Activated T-cell treated with anti-CD3 and anti-CD28 coated beads, Interleukin-2, amount 50 U/mL, for 72 hours (primary cell): ENCODE measurements at places on chromosomes 3 and 15. TPM values are rescaled to one million over a fixed set of nuclear protein-coding genes. Genes with fewer than 3 reads are reported as not detected.

The SCN11A gene
- 0.44 TPM for total RNA-seq

The DNAH12 gene
- total RNA-seq: 0.26 TPM

The FBXL2 gene
- 0.09 TPM for total RNA-seq

The ST3GAL6 gene
- total RNA-seq: 1.5 TPM

The TMCO5A gene
- not detected for total RNA-seq

The FBLN2 gene
- 1.1 TPM for total RNA-seq

The ALDH1A3 gene
- 0.14 TPM for total RNA-seq

The SLCO2A1 gene
- not detected for total RNA-seq

The EPHA6 gene
- not detected for total RNA-seq

The GOLGA6L7 gene
- not detected for total RNA-seq

The TP63 gene
- total RNA-seq: 2.3 TPM

The SNTN gene
- total RNA-seq: not detected
